ENCODE measurements at places on chromosomes 11 and 22.

DNA sequence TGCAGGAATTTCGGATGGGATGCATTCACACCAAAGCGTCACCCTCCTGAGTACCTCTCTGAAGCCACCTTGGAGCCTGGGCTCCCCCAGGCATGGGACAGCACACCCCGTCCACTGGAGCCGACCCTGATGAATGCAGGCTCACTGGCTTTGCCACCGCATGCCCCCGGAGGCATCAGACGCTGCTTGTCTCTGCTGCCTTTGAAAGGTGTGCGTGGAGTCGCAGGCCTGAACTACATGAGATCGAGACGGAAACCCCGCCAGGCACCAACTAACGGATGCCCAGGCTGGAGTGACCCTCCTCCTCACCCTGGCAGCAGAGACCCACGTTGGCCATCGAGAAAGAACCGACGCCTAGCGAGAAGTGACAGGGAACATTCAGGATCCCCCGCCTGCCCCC lies 22.5 kb downstream of the KRTAP5-5 start:
- DNase-seq = no peak

DNA sequence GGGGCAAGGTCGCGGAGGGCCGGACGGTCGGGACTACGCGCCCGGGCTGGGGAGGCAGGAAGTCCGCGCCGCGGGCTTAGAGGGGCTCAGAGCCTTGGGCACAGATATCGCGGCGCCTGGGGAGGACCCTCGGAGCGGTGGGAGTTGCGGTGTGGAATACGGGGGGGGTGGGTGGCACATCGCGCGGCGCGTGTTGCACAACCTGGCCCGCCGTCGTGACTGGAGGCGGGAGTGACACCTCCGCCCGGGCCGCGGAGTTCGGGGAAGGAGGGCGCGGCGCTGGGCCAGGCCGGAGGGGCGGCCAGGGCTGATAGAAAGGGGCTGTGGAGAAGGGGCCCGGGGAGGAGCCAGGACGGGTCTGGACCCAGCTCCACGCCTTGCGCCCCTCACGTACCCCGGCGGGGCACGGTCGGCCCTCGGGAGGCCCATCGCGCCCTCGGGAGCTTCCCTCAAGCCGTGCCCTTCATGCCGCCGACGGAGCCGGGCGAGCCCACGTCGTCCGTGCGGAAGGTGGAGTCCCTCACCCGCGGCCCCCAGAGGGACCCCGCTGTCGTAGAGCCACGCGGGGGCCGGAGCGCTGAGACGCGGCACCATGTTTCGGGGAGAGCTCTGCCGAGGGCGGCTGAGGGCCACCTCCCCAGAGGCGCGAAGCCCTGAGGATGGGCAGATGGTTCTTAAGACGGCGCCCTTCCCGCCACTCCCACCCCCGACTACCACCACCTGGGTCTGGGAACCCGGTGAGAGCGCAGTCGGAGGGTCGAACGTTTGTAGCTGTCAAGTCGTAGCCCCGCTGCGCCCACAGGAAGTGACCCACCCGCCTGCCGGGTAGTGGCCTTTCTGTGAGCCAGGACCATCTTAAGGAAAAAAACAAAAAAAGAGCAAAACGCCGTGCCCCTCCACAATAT lies 729 bp downstream of the IL17RA start:
- DNase-seq = peak; percentile 9

- DNase-seq = no peak
Measured at GRCh38 chr22:40889116-40889515, 27.2 kb upstream of the DNAJB7 start.

DNA sequence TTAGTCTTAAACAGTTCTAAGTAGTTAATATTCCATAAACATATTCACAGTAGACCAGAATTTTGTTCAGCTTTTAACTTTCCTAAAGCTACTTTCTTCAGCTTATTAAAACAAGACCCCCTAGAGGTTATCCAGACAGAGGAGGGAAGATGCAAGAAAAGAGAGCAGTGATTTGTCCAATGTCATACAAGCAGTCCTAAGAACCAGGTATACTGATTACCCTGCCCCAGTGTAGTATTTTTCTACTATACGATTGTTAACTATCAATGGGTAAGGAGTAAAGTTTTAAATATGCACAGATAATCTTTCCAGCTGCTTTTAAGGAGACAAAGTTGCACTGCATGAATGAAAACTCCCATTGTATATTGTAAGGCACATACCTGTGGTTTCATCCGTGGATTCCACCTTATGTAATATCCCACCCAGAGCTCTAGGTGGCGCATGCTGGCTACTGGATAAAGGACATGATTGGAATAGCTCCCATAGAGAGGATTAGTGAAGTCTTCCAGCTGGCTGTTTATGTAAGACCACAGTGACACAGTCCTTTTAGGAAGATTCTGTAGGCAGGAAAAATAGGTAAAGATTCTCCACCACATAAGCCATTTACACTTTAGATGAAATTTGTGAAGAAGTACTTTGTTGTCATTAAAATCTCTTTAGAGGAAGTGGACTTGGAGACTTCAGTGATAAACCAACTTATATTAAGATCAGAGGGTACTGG lies 45.6 kb downstream of the CEP57 start:
- peak; percentile 74 for DNase-seq

DNA sequence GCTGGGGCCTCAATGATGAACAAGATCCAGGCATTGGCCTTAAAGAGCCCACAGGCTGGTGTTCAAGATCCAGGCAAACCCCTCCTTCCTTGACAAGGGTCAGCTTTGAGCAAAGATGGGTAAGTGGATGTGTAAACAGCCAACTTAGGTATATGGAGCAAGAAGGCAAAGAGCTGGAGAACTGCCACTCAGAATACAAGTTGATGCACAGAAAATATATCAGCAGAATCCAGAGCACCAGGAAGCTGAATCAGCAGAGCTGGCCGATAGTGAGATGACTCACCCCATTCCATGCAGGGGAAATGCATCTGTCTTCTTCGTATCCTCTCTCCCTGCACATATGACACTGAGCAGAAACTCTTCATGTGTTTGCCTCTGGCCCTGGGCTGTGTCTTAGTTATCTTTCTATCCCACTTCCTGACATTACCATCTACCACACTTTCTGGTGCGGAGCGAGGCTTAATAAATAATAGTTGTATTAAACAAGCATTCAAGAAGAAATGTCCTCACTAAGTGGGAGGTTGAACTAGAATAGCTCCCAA lies 57.8 kb downstream of the ENDOD1 start:
- DNase-seq = peak; percentile 83

- DNase-seq = no peak
Measured at GRCh38 chr11:15968461-15969130, 387.8 kb downstream of the SOX6 start.

DNA sequence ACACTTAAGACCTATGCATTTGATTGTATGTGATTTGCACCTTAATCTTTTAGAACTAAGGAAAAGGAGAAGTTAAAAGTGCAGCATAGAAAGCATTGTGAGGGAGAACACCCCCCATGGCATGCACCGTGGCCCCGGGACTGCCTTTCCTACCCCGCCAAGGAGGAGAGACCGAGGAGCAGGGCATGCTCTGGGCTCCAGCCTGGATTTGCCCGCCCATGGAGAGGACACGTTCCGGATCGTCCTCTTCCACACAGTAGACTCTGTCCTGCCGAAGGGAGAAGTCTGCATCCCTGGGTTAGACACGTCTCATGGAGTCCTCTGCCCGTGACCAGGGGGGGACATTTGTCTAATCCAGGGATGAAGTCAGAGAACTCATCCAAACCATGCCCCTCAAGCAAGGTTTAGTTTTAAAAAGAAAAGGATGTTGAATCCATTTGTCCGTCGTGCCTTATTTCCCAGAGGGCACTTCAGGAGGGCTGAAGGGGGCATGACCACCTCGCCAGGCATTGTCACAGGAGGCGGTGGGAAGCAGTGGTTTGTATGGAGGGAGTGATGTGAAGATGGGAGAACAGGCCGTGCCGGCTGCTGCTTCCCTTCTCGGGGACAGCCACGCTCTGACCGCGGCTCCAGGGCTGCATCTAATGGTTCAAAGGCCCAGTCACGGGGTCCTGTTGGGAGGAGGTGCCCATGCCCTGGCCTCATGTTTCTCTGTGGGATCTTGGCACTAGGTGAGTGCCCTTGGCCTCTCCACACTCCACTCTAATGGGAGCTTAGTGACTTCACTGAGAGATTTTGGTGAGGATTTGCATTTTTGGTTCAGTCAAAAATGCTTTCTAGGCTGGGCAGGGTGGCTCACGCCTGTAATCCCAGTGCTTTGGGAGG lies 66.2 kb upstream of the GAL start:
- DNase-seq = no peak

DNA sequence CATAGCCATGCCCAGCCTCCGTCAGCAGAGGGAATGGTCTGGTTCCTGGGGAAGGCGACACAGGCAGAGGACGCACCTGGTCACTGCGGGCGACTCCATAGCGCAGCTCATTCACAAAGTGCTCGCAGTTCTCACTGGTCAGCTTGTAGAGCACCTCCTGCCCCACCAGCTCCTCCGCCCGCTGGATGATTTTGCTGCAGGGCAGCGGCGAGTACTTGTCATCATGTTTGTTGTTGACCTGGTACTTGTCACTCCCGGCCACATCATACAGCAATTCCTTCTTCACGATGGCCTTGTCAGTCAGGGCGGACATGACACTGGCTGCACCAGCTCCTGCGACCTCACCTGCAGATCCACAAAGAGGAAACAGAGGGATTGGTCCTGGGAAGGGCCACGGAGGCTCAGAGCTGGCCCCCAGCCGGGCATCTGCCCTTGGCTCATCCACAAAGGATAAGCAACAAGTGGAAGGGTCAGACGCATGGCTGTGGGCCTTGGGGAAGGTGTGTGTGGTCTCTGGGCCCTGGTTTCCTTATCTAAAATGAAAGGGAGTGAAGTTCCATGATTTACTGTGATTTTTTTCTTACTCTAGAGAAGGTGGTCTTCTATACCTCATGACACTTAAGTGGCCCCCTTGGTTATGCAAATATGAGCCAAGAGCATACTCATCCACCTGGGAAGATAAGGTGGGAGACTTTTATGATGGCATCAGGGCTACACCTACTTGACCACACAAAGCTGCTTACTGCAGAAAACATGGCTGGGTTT lies 24.0 kb downstream of the PLAAT3 start:
- DNase-seq = no peak

DNA sequence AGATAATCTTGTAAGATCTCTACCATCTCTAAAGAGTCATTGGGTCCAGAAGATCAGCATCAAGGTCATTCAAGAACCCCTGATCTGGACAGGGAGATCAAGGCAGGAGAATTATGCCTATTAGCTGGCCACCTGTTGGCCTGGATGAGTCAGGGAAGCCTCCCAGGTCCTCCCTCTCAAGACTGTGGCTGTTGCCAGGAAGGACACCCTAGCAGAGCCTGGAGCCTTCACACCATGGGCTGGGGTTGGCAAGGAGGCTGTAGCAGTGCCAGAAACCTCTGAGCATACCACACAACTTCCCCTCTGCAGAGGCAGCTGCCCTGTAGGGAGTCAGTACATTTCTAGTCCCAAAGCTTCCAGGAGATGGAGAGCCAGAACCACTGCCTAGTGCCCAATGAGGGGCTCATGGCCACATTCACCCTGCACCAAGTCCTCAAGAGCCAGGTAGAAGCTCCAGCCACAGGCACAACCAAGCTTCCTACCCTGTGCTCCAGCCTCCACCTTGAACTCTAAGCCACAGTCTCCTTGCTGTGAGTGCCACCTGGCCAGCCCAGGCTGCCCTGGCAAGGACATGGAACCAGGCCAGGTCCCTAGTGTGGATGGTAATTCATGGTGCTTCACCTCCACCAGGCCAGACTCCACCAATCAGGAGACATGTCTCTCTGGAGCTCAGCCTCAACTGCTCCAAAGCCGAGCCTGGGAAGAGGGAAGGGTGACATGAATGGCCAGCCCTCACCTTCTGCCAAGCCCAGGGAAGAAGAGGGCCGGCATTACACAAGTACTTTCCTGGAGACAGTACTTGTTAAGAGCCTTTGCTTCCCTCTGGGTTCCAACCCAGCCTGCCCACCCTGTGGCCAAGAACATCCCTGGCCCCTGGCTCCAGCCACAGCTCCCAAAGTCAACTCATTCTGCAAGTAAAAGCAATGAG lies 124.3 kb downstream of the BUD13 start:
- DNase-seq = no peak

DNA sequence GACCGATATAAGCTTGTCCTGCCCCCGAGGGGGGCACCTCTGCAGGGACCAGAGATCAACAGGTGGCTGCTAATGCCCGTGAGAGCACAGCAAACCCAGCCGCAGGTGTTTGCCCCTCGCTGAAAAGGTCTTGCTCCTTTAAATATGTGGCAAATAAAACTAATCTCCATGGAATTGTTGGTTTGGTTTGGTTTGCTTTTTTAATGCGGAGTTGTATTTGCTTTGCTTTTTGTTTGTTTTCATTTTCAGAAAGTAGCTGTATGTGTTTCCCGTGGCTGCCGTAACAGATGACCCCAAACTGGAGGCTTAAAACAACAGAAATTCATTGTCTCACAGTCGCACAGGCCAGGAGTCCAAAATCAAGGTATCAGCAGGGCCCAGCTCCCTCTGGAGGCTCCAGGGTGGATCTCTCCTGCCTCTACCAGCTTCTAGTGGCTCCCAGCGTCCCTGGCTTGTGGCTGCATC lies 93.0 kb downstream of the CELSR1 start:
- no peak for DNase-seq

DNA sequence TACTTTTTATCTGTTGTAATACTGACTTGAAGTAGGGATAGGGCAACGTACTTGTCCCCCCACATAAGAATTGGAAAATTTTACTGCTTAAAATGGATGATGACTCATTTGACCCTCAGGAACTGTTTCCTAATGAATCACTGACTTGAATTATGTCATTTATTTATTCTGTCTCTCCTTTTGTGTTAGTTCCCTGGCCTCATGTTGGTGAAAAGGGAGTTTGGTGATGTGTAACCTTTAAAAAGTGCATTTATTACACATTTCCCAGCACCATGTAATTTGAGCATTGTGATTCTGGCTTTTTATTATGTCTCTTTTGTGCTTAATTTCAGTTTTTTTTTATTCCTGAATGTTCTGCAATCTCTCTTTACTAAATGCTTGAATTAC lies 20.3 kb upstream of the PGM2L1 start:
- peak; percentile 72 for DNase-seq

DNA sequence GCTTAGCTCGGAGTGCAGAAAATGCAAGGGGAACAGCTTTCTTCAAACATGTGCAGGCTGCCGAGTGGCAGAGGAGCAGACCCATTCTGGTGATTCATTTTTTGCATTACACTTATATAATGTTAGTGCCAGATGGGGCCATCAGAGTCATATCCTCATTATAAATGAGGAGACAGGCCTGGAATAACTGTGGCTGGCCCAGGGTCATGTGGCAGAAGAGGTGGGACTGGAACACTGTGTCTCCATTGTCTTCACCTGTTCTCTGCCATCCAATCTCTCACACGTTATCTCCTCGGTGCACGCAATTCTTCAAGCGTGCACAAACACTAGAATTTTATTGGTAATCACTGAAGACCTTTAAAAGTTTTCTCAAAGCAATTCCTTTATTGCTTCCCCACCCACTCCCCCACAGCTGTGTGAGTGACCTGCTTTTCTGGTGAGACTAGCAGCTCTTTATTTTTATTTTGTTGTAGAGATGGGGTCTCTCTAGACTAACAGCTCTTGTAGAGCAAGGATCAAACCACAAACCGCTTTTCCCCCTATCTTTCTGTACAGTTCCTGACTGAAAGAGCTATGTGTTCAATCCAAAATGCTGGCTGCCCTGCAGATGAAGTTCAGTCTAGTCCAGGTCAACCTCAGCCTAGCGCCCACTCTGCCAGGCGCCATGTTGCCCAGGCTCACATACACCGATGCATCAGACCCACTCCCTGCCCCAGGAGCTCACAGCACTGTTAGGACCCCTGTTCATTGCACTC lies 75.3 kb downstream of the ST3GAL4 start:
- DNase-seq = no peak

- no peak for DNase-seq
Measured at GRCh38 chr22:19292458-19293230, 1.1 kb upstream of the CLTCL1 start.

GRCh38 chr22:35054064-35054463 lies 11.9 kb upstream of the ISX start:
- DNase-seq = no peak

Data from urothelium cell line (cell line).